ENCODE measurements at places on chromosomes 1 and 21.

DNA sequence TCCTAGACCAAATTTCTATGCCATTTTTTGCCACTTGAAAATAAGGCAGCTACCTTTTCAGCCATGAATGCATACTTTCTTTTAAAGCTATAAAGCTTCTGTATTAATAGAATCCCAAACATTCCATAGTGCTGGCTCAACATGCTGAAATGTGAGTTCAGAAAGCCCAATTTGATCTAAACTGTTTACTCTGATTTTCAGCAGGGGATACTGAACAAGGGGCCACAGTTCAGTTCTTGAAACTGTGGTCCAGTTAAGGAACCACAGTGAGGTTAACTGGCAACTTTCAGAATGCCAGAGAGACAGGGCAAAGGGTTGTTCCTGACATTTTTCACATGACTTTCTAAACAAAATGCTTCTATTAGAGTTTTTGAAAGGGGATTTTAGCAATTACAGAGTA lies 85.7 kb upstream of the COL11A1 start:
- DNase-seq = no peak

DNA sequence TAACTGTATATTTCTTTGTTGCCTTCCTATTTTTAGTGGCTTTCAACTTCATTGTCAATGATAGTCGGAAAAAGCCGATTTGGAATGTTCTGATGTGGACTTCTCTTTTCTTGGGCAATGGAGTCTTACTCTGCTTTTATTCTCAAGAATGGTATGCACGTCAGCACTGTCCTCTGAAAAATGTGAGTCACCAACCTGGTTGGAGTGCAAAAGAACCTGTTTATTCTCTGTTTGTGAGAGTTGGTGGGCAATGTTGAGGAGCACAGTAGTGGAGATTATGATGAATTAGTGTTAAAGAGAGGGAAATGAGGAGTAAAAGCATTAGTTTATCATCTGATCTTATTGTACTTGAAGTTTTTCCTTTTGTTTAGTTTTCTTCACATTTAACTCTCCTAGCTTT lies 14.5 kb upstream of the AXDND1 start:
- DNase-seq = no peak

GRCh38 chr1:41610361-41610760 lies 125.9 kb upstream of the EDN2 start:
- no peak for DNase-seq

DNA sequence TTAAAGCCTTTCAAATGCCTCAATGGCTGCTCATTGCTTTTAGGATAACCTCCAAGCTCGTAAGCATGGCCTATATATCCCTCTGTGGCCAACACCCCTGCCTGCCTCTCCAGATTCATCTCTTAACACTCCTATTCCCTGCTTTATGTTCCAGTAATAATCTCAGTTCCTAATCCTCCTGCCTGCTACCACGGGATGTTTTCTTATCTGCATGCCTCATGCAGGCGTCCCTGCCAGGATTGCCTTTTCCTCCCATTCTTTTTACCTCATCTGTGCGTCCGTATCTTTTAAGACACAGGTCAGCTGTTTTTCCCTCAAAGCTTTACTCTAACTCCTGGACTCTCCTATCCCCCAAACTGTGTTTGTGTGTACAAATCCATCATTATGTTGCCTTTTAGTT lies 36.1 kb downstream of the ZBTB40 start:
- DNase-seq = no peak

GRCh38 chr1:34970829-34971228 lies 14.3 kb downstream of the TMEM35B start:
- DNase-seq = no peak

DNA sequence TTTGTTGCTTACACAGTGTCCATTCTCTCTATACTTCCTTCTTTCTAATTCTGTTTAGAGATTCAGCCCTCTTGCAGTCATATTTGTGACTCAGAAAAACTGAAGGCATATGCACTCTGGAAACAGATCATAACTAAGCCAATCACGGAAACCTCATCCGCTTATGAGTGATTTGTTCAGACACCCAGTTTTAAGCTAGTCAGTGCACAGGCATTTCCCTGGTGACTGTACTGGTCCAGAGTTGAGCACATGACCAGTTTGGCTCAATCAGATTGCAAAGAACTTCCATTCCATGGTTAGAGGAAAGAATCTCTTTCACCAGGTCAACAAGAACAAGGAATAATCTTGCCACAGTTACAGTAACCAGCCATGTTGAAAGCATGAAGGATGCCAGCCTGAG lies 69.2 kb upstream of the SGIP1 start:
- DNase-seq = peak; percentile 76

GRCh38 chr1:152110860-152111514 lies 4.3 kb downstream of the TCHH start:
- DNase-seq = peak; percentile 28

DNA sequence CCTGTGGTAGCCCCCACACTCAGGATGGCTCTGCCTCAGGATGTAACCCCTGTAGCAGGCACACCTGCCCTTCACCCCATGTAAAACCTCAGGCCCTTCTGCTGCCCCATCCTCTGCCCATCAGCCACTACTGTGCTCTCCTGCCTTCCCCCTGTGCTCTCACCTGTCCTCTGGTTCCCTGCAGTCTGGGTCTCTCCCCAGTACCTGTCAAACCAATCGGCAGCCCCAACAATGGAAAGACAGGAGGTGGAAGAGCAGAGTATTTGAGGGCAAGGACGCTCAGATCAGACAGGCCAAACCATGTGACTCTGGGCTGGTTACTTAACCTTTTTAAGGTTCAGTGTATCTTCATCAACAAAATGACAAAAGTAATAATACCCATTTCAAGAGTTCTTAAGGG lies 30.9 kb downstream of the SMIM12 start:
- no peak for DNase-seq

DNA sequence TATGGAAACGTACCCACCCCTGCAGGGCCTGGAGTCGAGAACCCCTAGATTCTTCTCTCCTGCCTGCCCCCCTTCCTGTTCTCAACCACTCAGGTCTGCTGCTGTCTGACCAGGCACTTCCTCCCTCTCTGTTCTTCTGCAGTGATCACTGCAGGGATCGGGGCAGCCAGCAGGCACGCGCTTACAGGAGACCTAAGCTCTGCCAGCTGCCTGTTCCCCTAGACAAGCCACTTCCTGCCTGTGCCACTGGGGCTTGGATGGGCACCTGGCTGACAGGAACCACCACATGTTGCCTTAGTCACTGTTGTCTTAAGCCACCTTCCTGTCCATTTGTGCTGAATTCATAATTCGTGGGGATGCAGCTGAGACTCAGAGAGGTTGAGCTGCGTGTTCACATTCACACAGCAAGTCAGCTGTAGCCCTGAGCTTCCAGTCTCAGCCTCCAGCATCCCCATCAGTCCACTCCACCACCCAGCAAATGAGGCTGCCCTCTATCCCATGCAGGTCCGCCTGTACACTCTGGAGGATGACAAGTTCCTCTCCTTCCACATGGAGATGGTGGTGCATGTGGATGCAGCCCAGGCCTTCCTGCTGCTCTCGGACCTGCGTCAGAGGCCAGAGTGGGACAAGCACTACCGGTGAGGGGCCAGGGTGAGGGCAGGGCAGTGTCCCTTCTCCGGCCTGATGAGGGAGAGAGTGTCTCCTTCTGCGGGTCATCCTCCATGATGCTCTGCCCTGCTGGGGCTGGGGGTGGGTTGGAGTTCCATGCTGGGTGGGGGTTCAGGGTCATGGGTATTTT lies 18.6 kb downstream of the FAM151A start:
- no peak for DNase-seq

All from myocyte (in vitro differentiated cells).